ENCODE measurements at places on chromosomes 2 and 18. TPM values are rescaled to one million over a fixed set of nuclear protein-coding genes. Genes with fewer than 3 reads are reported as not detected.

ZNF396 gene
- 5.8 TPM for total RNA-seq

LYPD6B gene
- 6.8 TPM for total RNA-seq

TMSB10 gene
- 2,307 TPM for total RNA-seq

UGT1A3 gene
- not detected for total RNA-seq

MBOAT2 gene
- 84.3 TPM for total RNA-seq

AGFG1 gene
- total RNA-seq, result 73.6 TPM

IL36B gene
- not detected for total RNA-seq

GPAT2 gene
- 1.3 TPM for total RNA-seq

ZC3H6 gene
- 31.9 TPM for total RNA-seq

TXNDC2 gene
- total RNA-seq, result not detected

PLCD4 gene
- total RNA-seq, result 29.4 TPM

UPP2 gene
- total RNA-seq, result 0.33 TPM

TNP1 gene
- not detected for total RNA-seq

COL4A3 gene
- 15.6 TPM for total RNA-seq

TSPYL6 gene
- 0.44 TPM for total RNA-seq

SERPINB3 gene
- not detected for total RNA-seq

MOCOS gene
- 1.2 TPM for total RNA-seq

SERPINB4 gene
- not detected for total RNA-seq

HTR2B gene
- total RNA-seq, result 1.0 TPM

FAP gene
- total RNA-seq, result 82.5 TPM

ABCG5 gene
- total RNA-seq, result 0.27 TPM

BOLL gene
- total RNA-seq, result 0.27 TPM

COPS9 gene
- total RNA-seq, result 39.4 TPM

ACKR3 gene
- total RNA-seq, result 26.8 TPM

SERPINB2 gene
- total RNA-seq, result 2.0 TPM

EPHA4 gene
- total RNA-seq, result 65.6 TPM

SAG gene
- total RNA-seq, result 16.7 TPM

HTRA2 gene
- 30.6 TPM for total RNA-seq

IL1RL2 gene
- total RNA-seq, result 1.4 TPM

UGT1A8 gene
- total RNA-seq, result not detected

ARHGAP25 gene
- total RNA-seq, result 4.3 TPM

CHST9 gene
- 3.8 TPM for total RNA-seq

ZNF385B gene
- total RNA-seq, result 30.8 TPM

OTX1 gene
- total RNA-seq, result 6.4 TPM

LGALSL gene
- total RNA-seq, result 42.2 TPM
